ENCODE measurements at places on chromosomes 2 and 18.

- DNase-seq = peak; percentile 99
Observed at GRCh38 chr2:127064642-127065250, 42.2 kb downstream of the BIN1 start.

DNA sequence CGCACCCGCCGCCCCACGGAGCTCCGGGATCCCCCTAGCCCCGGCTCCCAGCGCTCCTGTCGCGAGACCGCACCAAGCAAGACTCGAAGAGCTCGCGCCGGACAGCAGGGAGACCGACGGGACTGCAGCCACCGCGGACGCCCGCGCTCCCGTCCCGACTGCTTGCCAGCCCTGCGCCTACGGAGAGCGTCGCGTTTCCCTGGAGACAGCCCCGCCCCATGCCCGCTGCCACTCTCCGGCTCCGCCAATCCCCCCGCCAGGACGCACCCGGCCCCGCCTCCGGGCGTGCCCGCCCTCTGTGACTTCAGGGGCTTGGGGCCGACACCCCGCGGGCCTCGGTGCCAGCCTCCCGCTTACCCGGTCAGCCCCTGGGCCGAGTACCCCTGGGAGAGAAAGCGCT lies at the start of gene ANKMY1:
ANKMY1 (minus strand) TSS at position 181 of the 400 bp plus-strand sequence. CDS start 653 bp downstream, outside the sequence.
- peak; percentile 91 for DNase-seq

GRCh38 chr18:73663581-73663980 lies 484.1 kb downstream of the FBXO15 start:
- no peak for DNase-seq

DNA sequence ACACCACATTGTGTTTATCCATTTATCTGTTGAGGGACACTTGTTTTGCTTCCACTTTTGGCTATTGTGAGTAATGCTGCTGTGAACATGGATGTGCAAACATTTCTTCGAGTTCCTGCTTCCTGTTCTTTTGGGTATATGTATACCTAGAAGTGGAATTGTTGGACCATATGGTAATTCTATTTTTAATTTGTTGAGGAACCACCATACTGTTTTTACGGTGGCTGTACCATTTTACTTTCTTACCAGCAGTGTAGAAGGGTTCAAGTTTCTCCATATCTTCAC lies 23.1 kb downstream of the ANXA4 start:
- no peak for DNase-seq

DNA sequence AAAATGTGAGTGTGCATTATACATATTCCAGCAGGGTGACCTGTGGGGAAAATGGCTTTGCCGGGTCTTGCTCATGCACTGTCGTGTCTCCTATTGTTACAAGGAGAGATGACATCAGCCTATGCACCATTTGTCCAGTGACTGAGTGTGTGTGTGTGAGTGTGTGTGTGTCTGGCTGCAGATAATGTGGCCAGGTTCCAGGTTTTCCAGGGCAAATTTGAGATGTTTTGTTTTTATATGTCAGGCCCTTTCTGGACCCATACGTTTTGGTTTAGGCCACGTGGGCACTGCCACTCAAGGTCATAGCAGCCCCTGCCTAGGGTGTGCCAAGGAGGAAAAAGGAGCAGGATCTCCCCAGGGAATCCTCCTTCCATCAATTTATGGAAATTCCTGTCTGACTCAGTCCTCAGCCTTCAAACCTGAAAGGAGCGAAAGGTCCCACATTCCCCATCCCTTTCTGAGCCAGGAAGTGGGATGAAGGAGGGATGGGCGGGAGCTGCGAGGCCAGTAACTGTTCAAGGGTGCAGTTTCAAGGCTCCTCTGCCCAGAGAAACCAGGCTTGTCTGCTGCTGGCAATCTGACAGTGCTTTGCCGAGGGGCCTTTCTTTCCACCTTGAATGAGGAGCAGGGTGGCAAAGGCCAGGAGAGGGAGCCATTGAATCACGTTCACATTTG lies 93.0 kb upstream of the SMAD2 start:
- peak; percentile 65 for DNase-seq

- DNase-seq = no peak
Observed at GRCh38 chr2:188570370-188570769, 278.7 kb downstream of the GULP1 start.

DNA sequence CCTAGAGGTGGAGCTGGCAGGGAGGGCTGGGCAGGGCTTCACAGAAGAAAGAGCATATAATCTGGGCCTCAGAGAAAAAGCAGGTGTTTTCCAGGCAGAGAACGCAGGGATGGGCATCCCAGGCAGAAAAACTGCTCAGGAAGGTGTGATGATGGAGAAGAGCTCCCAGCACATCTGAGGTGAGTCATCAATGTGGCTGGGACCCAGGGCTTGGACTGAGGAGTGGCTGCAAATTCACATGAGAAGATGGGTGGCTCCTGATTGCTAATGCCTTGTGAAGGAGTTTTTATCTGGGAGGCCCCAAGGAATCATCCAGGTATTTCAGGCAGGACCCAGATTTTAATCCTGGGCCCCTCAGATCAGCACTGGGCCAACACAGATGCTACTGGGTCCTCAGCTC lies 10.2 kb downstream of the IL1F10 start:
- DNase-seq = peak; percentile 68

DNA sequence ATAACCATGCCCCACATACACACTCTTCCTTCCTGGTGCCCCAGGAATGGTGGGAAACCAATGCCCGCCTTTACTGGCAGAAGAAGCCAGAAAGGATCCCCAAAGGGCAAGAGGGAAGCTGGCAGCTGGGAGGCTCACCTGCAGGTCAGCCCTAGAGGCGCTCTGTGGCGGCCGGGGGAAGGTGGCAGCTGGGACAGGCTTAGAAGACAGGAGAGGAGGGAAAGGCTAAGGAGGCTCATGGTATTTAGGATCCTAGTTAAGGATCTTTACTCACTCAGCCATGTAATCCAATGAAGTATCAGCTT lies 23.8 kb downstream of the ADRA2B start:
- DNase-seq = no peak

- DNase-seq = no peak
Observed at GRCh38 chr2:57965961-57966360, 80.6 kb upstream of the VRK2 start.

GRCh38 chr2:69211048-69211447 lies 176.0 kb downstream of the GFPT1 start:
- DNase-seq = no peak

GRCh38 chr2:72114693-72115051 lies 33.0 kb downstream of the CYP26B1 start:
- peak; percentile 39 for DNase-seq

GRCh38 chr2:70094171-70094977 lies 7.1 kb downstream of the PCBP1 start:
- DNase-seq = no peak

DNA sequence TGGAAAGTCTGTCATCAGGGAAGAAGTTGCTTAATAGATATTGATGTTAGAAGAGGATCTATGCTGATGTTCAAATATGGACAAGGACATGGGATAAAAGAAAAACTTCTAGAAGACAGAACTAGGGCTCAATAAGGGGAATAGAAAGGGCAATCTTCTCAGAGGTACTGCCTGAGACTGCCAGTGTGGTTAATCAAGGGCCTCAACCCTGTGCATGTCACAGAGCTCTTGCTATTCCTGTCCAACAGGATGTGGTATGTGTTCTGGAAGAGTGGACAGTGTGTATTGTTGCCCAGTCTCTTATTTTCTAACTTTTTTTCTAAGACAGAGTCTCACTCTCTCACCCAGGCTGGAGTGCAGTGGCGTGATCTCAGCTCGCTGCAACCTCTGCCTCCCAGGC lies 27.8 kb upstream of the RNF125 start:
- no peak for DNase-seq

DNA sequence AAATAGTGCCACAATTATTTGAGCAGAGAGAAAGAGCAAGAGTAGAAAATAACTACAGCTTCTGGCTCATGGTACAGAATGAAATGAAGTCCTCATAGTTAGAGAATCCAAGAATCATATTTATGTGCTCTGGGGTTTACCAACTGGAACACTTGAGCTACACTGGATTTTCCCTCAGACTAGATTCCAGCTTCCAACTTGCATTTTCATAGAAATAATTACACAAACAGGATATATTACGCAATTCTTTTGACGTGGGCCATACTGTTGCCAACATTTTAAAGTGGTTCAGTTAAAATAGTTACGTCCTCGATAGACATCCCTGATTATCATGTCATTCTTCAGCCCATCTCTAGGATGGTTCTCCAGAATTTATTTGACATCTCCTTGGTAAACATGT lies 129.2 kb downstream of the ETAA1 start:
- peak; percentile 65 for DNase-seq

DNA sequence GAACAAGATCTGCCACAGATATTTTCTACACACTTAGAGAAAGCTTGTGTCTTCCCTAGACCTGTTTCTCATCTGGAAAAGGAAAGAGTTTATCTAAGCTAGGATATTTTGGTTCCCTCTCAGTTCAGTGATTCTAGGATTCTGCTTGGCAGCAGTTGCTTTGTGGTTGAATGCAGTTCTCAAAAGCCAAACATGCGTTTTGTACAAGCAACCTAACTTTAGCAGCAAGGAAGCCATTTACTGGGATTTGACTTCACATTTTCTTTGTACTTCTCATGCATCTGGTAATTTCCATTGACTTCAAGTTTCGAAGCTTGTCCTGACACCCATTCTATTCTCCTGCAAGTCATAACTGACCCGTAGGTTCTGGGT lies 33.3 kb downstream of the VSNL1 start:
- peak; percentile 6 for DNase-seq

DNA sequence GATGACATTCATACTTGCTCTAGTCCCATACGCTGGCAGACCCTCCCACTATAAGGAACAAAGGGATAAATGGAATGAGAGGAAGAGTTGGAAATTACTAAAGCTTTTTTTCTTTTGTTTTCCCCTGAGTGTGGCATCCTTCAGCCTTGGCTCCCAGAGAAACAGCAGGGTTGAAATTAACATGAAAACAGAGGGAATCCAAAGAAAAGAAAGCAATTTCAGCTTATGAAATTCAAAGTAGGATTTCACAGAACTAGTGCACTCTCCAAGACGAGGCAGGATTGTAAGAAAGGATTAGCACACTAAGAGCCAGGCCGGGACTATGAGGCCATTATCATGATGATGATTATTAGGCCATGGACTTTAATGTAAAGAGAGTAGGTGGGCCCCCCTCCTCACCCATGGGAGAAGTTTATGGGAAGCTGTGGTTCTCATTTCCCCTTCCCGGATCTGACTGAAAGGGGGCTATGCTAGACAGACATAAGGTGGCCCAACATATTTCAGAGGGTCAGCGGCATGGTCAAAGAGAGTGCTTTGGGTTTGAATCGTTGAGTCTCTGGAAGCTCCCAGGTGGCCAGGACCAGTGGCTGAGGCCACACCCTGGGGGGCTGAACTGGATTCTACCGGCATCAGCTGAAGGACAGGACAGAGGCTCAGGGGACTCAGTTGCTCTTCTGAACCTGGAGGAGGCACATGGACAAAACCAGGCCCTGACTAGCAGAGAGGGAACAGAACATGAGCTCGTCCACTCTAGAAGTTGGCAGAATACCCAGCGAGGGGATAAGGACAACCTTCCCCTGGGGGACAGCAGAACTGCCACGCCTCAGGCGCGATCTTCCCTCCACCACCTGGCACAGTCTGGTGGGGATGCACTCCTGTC lies 100.1 kb upstream of the ARL4C start:
- no peak for DNase-seq

DNA sequence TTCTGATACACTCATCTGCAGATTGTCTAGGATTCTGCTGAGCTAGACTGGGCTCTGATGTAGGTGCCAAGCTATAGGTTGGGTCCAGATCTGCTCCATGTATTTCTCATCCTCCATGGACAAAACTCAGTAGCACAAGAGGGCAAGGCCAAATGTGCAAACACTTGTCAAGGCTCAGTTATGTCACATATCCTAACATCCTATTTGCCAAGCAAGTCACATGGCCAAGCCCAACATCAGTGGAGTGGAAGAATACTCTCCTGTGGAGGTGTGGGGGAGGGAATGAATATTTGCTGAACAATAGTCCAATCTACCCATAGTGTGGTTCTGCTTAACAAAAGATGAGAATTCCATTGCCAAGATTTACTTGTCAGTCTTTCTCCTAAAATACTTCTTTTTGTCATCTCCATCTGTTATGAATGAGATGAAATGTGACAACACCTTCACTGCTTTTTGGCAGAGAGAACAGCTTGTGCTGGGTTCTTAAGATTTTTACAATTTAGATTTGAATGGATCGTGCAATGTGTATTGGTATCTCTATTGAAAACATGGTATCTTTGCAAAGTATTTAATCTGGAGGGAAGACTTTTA lies 89.9 kb downstream of the OXER1 start:
- DNase-seq = no peak
